ENCODE measurements at places on chromosomes 2 and 18. TPM values are rescaled to one million over a fixed set of nuclear protein-coding genes. Genes with fewer than 3 reads are reported as not detected.
A peak's percentile ranks its signal among the peaks of the same experiment; 100 is the strongest.

DNA sequence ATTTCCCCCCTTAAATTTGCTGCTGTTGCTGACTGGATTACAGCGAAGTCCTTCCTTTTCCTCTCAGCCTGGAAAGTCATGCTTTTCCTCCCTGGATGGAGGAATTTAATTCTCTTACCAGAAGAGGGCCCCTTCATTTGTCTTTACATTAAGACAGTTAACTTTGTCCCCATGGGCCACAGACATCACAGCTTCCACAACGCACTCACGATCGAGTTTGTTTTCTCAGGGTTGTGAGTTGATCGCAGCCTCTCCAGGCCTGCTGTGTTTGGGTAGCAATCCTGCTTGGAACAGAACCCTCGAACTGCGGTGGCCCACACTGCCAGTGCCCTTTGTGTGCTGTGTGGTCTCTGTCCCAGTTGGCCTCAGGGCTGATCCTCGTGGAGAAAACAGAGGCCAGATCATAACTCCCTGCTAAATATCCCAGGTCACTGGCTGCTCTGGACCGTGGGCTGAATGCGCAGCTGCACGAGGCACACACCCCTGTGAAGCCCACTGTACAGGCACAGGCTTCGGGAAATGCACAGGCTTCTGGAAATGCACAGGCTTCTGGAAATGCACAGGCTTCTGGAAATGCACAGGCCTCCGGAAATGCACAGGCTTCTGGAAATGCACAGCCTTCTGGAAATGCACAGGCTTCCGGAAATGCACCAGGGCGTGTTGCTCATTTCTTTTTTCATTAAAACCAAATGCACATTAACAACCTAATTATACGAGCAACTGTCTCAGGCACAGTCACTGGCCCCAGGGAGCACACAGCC is 2.2 kb upstream of the PDIA6 start:
- DNase-seq: no peak

GRCh38 chr2:47999512-47999911 is 93.2 kb upstream of the FBXO11 start:
- no peak for DNase-seq

DNA sequence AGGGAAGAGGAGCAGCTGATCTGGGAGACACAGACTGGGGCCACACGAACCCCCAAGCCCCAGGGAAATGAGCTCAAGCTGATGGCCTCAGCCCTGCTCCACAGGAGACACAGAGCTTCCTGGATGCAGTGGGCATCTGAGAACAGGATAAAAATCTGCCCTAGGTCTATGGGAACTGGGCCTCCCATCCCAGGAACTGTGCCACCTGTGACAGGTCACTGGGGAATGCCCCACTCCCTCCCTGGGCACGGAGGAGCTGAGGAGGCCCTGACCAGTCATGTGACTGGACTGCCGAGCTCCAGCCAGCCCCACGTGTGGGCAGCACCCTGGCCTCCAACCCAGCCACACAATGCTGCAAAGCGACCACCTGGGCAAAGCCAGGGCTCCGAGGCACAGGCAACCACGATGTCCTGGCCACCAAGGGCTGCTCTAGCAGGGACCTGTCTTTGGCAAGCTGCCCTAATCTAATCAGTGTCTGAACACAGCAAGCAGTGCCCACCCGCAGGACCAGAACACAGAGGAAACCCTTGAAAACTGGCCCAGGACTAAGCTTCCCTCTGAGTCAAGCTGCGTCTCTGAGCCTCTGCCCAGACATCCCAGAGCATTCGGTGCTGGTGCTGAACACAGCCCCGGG is 57.8 kb upstream of the ID2 start:
- peak; percentile 17 for DNase-seq

- DNase-seq: no peak
Observed at GRCh38 chr2:149064856-149065630, 26.5 kb downstream of the LYPD6B start.

DNA sequence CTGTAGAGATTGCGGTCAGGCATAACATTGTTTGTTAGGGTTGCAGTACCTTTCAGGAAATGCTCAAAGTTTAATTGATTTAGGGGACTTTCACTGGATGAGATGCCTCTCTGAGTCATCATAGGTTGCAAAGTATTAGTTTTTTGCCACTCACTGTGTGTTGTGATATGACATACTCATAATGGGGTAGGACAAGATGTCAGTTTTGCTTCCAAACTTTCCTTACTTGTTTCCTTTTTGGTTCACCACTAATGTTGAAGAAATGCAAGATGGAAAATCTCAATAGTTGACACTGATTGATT is 35.0 kb upstream of the PTH2R start:
- DNase-seq: no peak

- no peak for DNase-seq
Observed at GRCh38 chr2:64939332-64939917, 49.8 kb upstream of the SLC1A4 start.

DNA sequence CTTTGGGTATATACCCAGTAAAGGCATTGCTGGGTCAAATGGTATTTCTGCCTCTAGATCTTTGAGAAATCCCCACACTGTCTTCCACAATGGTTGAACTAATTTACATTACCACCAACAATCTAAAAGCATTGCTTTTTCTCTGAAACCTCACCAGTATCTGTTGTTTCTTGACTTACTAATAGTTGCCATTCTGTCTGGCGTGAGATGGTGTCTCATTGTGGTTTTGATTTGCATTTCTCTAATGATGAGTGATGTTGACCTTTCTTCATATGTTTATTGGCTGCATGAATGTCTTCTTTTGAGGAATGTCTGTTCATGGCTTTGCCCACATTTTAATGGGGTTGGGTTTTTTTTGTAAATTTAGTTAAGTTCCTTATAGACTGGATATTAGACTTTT is 382.6 kb upstream of the ZNF804A start:
- DNase-seq: no peak

GRCh38 chr2:141946016-141946415 is 184.8 kb downstream of the LRP1B start:
- DNase-seq: no peak

GRCh38 chr2:128525653-128526052 is 207.0 kb upstream of the HS6ST1 start:
- no peak for DNase-seq

DNA sequence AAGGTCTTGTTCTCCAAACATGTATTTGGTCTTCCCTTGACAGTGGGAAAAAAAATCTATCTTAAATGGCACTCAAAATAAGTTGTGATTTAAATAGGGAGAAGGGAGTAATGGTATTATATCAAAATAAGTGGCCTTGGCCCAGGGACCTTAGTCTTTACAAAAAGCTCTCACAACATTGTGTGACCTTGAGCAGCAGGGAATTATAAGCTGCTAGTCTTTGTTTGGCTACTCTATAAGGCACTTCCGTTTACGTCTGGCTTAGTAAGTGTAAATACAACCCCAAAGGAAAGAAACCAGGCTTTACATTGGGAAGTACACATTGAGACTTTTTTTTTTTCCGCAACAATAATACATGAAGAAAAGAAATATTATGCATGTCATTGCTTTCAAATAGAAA is 734.0 kb upstream of the LINC00305 start:
- no peak for DNase-seq

DNA sequence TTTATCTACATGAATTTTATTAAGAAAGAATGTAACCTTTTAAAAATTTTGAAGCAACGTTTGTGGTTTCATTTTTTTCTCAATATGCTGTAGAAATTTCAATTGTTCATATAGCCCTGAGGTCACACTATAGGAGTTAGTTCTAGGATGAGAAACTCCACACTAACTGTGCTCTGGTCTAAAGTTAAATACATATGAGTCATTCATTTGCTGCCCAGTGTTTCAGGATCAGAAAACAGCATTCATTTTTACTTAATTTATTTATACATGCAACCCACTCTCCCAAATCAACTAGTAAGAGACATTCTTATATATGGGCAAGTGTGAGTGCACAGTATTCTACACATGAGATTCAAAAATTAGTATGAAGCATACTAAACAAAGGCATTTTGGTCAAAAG is 137.9 kb downstream of the DOCK10 start:
- no peak for DNase-seq

- DNase-seq: no peak
Observed at GRCh38 chr18:24795129-24795528, 334.7 kb downstream of the HRH4 start.

DNA sequence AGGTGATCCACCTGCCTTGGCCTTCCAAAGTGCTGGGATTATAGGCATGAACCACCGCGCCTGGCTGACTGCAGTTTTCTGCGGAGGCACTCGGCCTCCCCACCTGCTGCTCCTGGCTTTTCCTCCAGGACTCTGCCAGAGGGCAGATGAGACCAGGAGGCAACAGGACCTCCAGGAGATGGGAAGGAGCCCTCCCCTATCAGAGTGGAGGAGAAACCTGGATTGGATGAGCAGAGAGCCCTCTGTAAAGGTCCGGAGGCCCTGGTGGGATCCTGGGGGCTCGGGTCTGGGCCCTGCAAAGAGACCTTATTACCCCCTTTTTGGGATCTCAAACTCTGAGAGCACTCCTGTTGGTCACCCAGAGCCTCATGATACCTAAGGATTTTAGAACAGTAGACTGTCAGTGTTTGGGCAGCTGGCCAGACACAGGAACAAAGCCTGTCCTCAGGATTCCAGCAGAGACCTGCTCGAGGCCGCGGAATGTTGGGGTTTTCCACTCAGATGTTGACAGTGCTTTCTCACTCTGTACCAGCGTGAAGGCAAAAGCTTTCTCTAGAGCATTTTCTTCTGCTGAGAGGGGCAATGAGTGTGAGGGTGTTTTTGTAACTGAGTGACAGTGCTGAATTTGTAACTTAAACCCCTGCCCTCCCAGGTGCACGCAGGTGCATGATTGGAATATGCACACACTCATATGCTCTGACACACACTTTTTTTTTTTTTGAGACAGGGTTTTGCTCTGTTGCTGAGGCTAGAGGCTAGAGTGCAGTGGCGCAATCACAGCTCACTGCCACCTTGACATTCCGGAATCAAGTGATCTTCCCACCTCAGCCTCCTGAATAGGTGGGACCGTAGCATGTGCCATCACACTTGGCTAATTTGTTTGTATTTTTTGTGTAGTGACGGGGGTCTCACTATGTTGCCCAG is 48.4 kb downstream of the NPPC start:
- no peak for DNase-seq

GRCh38 chr2:168194784-168195522 is 52.4 kb downstream of the STK39 start:
- DNase-seq: no peak

GRCh38 chr18:23838233-23838632 is 149.0 kb downstream of the LAMA3 start:
- DNase-seq: no peak

GRCh38 chr2:226057914-226058313 is 658.4 kb downstream of the NYAP2 start:
- DNase-seq: no peak

- no peak for DNase-seq
Observed at GRCh38 chr18:63889626-63890025, 2.1 kb downstream of the SERPINB2 start.

DNA sequence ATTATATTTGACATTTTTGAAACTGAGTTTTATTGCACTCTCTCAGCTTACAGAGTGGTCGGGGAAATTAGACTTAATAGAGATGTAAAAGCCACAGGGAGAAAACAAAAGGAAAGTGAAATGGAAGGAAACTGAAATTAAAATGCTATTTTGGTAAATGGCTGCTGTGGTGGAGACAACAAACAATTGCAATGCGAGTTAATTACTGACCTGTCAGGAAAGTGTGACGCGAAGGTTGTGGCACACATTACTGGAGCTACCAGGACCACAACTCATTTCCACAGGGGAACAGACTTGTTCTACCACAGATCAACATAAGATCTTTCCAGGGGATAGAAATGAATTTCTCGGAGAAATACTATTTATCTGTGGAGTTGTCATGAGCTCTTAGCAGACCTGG is 19.5 kb downstream of the ARHGAP15 start:
- no peak for DNase-seq

GRCh38 chr2:24957221-24957620 is 14.5 kb downstream of the DNAJC27 start:
- no peak for DNase-seq

DNA sequence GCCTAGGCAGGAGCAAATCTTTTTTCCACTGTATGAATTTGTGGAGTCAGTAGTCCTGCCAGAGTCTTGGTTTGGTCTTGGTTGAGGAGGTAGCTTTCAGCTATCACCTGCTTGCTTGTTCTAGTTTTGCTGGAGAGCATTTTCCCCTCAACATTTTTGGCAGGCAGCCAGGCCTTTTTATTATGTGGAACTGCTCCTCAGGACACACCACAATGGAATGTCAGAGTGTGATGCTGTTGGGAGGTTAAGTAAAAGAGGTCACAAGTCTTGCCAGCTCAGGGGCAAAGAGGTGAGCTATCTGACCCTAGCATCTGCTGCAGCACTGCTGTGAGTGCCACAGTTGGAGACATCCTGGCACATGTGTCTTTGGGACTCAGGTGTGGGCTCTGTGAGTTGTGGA is 258.0 kb downstream of the CNTNAP5 start:
- no peak for DNase-seq

DNA sequence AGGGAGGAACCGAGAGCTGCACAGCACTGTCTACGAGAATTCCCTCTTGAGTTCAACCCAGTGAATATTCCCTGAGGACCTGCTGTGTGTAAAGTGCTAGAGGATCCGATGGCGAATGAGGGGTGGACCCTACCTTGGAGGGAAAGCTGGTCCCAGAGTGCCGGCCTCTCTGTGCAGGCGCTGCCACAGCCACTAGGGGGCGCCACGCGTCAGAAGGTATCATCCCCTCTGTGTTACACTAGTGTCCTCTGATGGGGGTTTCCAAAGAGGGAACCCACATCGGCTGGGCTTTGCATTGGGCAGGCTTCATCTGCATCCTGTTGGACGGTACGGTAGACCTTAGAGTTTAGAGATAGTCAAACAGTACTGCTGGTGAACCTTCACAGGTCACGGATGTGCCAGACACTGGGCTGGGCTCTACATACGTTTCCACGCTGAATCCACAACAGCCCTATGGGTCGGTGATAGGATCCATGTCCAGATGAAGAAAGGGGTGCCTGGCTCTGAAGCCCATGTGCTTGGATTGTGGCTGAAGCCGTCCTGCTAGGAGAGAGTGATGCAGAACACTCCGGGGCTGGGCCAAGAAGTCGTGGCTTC is 39.0 kb downstream of the COA5 start:
- DNase-seq: peak; percentile 38

DNA sequence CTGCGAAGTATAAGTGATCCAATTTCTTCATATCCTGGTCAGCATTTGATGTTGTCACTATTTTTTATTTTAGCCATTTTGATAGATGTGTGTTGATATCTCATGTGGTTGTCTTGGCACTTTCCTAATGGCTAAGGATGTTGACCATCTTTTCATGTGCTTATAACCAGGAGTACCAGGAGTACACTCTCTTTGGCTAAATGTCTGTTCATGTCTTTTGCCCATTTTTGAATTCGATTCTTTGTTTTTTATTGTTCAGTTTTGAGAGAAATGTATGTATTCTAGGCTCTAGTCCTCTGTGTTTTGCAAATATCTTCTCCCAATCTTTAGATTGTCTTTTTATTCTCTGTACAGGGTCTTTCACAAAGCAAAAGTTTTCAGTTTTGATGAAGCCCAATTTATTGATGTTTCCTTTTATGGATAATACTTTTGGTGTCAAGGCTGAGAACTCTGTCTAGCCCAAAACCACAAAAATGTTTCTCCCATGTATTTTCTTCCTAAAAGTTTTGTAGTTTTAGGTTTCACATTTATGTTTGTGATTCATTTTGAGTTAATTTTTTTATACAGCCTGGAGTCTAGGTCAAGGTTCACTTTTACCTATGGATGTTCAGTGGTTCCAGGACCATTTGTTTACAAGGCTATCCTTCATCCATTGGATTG is 65.4 kb downstream of the SDC1 start:
- no peak for DNase-seq

- no peak for DNase-seq
Observed at GRCh38 chr2:207066791-207067460, 98.8 kb downstream of the KLF7 start.

The THOC1 gene
- 50.9 TPM for total RNA-seq

The SNORC gene
- 0.24 TPM for total RNA-seq

The CLEC4F gene
- 0.56 TPM for total RNA-seq

The PDE6D gene
- 15.2 TPM for total RNA-seq

The PLCD4 gene
- 0.56 TPM for total RNA-seq

The LRPPRC gene
- 87.4 TPM for total RNA-seq

The AQP12A gene
- not detected for total RNA-seq

All from omental fat pad (tissue), 4 donors.